Mesangial cell (primary cell): ENCODE measurements at places on chromosomes 7 and 10. TPM values are rescaled to one million over a fixed set of nuclear protein-coding genes. Genes with fewer than 3 reads are reported as not detected.

The CRYGN gene
- 1.3 TPM in 1 of 2 replicates, not detected in the other for total RNA-seq

The FEZF1 gene
- not detected in 2 replicates for total RNA-seq

The DLX6 gene
- not detected in 2 replicates for total RNA-seq

The ZNF239 gene
- 3.2 and 3.7 TPM in 2 replicates for total RNA-seq

The SPDYE18 gene
- not detected in 2 replicates for total RNA-seq

The SLC39A12 gene
- total RNA-seq: not detected in 2 replicates

The MKI67 gene
- 3.3 and 75.6 TPM in 2 replicates for total RNA-seq
